AG04449 (cell line): ENCODE measurements at places on chromosomes 12 and 14.

- no peak for DNase-seq
Measured at GRCh38 chr14:24398293-24398652, 530 bp upstream of the NYNRIN start.

GRCh38 chr12:130362060-130362459, 24.4 kb downstream of the PIWIL1 start:
- DNase-seq = no peak

DNA sequence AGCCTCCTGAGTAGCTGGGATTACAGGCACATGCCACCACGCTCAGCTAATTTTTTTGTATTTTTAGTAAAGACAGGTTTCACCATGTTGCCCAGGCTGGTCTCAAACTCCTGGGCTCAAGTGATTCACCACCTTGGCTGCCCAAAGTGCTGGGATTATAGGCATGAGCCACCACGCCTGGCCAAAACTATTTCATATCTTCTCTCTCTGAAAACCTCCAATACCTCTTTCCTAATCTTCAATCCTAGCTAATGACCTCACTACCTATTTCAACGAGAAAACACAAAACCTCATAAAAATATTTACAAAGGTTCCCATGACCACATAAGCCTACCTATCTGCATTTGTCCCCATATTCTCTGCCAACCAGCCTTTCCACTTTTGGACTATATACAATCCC, 32.3 kb upstream of the ANKS1B start:
- DNase-seq = no peak

- no peak for DNase-seq
Measured at GRCh38 chr14:92684801-92685560, 63.4 kb downstream of the LGMN start.

- no peak for DNase-seq
Measured at GRCh38 chr12:62802321-62802720, 132.6 kb downstream of the PPM1H start.

- no peak for DNase-seq
Measured at GRCh38 chr14:74698465-74698864, 14.4 kb downstream of the AREL1 start.

- DNase-seq = no peak
Measured at GRCh38 chr12:103852498-103852997, 11.5 kb upstream of the NT5DC3 start.

DNA sequence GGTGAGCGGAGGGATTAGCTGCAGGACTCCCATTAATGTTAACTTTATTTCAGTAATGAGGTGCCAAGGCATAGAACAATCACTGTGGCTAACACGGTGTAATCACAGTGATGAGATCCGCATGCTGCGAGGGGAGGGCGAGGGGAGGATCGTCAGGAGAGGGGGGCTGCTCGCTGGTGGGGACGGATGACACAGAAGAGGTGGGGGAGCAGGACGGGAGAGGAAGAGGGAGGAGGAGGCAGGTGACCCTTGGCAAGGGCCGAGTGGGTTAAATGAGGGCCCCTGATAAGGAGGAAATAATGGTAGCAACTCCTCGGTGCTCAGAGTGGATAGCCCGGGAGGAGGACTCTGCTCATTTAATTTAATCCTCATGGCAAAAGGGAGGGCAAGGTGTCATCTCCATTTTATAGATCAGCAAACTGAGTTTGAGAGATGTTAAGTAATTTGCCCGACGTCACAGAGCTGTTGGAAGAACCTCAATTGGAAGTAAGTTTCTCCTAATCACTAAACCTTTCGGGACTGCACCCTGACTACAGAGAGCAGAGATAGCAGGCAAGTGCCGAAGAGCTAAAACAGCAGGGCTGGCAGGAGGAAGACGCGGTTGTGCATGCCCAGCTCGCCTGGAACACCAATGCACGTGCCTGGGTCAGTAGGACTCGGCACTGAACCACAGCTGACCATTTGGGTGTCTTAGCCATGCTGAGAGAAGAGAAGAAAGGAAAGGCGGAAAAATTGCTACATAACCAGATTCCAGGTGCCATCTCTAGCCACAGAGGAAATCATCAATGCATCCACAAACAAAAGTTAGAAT, 43.0 kb downstream of the SPRING1 start:
- DNase-seq = no peak

GRCh38 chr12:67096533-67097318, 172.4 kb upstream of the CAND1 start:
- DNase-seq = no peak

GRCh38 chr12:13509740-13510139, 313.2 kb downstream of the EMP1 start:
- DNase-seq = no peak

DNA sequence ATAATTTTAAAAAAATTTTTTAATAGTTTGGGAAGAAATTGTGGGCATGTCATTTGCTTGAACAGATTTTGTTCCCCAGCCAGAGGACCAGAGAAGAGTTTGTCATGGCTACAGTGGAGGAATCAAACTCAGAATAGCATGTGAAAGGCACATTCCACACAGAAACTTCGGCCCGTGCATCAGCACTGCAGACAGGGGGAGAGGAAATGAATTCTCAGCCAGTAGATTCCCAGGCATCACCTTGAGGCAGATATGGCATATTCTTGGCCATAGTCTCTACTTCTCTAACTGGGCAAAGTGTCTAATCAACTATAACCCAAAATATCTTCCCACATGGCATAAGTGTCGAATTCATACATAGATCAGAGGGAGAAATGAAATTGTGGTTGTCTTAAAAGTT, 153.3 kb downstream of the PRKCH start:
- DNase-seq = no peak

- no peak for DNase-seq
Measured at GRCh38 chr12:93634416-93634815, 42.8 kb upstream of the CRADD start.

- DNase-seq = no peak
Measured at GRCh38 chr12:32159925-32160324, 53.3 kb downstream of the BICD1 start.

DNA sequence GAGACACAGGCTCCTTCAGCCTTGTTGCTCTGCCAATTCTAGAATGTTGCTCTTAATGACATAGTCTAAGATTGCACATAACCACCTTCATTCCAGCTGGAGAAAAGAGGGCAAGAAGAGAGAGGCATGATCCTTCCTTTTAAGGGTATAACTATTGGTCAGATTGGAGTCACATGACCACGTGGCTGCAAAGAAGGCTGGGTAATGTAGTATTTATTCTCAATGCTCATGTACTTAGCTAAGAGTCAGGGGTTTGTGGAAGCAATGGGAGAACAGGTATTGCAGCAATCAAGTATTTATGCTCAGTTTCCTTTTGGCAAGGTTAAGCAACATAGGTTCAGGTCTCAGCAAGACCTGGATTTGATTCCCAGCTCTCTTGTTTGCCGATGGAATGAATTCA, 298.8 kb upstream of the TBX3 start:
- no peak for DNase-seq

- no peak for DNase-seq
Measured at GRCh38 chr14:97074856-97075255, 277.7 kb downstream of the VRK1 start.

DNA sequence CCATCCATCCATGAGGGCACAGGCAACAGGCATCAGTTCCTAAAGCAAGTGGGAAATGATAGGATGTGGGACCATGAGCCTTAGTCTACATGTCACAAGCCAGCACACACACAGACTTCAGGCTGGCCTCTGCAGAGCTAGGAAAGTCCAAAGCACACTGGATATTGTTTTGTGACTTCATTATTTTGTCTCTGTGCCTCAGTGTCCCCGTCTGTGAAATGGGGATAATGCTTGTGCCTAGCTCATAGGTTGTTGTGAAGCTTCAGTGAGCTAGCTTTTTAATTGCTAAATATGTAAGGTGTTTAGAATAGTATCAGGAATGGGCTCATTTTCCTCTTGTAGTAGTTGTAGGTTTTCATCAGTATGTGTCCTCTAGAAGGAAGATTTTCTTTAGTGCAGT, 27.0 kb upstream of the PLEK2 start:
- DNase-seq = no peak

DNA sequence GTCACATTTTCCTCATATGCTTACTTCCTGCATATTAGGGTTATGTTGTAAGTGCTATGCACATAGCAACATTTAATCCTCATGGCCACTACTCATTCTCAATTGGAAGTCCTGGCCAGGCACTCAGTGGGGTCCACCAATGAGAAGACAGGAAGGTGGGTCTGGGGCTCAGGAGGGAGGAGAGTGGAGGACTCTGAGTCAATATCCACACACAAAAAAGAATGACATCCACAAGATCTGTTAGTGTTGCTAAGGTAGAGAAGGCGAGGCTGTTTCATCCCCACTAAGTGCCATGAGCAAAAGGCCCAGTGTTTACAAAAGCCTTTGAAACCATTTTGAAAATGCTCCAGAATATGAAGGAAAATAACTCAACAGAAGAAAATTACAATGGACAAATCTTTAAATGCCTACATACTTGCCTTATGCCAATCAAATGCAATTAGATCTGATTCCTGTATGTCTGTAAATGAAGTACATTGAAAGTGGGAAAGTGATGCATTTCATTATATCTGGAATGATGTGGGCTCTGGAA, 53.9 kb downstream of the EID3 start:
- no peak for DNase-seq

DNA sequence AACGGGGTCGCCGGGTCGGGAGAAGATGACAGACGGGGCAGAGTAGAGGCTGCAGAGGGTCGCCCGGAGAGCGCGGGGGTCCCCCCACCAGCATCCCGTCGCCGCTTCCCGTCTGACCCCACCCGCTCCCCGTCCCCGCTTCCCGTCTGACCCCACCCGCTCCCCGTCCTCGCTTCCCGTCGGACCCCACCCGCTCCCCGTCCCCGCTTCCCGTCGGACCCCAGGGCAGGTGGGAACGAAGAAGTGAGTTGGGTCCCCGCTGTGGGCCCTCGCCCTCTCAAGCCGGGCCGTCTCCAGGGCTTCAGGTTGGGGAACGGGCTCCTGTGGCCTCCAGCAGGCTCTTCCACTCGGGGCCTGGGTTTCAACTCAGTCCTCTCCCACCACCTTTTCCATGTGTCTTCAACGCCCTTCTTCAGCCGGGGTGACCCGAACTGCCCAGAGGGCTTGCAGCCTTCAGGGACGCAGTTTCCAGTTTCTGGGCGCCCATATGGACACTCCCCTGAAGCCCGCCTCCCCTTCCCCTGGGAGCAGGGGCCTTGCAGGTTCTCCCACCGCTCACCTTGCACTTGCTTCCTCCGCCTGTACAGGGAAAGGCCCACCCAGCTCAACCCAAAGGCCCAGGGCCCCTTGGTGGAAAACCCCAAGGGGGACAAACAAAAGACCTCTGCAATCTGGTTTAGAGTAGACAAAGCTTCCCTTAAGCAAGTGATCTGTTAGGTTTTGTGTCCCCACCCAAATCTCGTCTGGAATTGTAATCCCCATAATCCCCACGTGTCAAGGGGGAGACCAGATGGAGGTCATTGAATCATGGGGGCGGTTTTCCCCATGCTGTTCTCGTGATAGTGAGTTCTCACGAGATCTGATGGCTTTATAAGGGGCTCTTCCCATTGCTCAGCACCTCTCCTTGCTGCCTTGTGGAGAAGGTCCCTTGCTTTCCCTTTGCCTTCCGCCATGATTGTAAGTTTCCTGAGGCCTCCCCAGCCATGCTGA, 66.5 kb downstream of the TNFAIP2 start:
- no peak for DNase-seq

DNA sequence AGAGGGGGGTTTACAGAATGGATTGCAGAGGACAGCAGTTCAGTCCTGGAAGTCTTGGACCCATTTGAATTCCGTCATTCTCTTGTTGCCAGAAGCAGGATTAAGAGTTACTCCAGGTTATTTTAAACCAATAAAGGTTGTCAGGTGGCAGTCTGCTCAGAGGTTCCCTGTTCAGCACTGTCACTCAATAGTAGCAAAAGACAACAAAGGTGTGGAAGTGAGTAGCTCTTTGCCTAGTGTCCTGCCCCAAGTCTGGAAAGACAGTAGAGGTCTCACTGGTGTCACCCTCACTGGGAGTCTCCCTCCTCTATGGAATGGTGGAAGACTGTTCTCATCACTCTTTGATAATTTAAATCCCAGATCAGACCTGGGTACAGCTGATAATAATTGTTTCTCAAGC, 73.4 kb upstream of the PLEKHG3 start:
- no peak for DNase-seq

DNA sequence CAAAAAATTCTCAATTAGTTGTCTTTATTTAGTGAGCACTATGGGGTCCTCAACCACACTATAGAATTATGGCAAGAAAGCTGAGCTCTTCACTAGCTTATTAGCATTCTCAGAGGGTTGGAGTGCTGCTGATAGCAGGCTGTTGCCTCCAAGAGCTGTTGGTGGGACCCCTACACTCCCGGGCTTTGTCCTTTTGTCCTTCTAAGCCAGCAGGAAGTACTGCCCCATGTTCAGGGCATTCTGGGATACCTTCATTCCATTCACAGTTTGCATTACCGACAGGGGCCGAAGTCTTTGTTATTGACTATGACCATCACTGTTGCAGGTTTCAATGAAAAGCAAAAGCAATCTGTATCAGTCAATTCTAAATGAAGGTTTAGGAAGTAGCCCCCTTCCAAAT, 89.5 kb upstream of the OTX2 start:
- no peak for DNase-seq

GRCh38 chr12:114287821-114288525, 118.0 kb downstream of the TBX5 start:
- DNase-seq = no peak

- DNase-seq = no peak
Measured at GRCh38 chr14:23009483-23009938, 432 bp downstream of the C14orf93 start.

- DNase-seq = no peak
Measured at GRCh38 chr12:40144023-40144422, 38.1 kb upstream of the SLC2A13 start.

GRCh38 chr14:36726128-36726527, 64.5 kb downstream of the PAX9 start:
- DNase-seq = no peak

- no peak for DNase-seq
Measured at GRCh38 chr14:68894802-68895703, 84.0 kb downstream of the ACTN1 start.

- DNase-seq = no peak
Measured at GRCh38 chr14:61281186-61281947, at the start of gene TMEM30B. TSS of gene TMEM30B (minus strand) at chr14:61281338. CDS start at chr14:61281147, 191 bp downstream.

DNA sequence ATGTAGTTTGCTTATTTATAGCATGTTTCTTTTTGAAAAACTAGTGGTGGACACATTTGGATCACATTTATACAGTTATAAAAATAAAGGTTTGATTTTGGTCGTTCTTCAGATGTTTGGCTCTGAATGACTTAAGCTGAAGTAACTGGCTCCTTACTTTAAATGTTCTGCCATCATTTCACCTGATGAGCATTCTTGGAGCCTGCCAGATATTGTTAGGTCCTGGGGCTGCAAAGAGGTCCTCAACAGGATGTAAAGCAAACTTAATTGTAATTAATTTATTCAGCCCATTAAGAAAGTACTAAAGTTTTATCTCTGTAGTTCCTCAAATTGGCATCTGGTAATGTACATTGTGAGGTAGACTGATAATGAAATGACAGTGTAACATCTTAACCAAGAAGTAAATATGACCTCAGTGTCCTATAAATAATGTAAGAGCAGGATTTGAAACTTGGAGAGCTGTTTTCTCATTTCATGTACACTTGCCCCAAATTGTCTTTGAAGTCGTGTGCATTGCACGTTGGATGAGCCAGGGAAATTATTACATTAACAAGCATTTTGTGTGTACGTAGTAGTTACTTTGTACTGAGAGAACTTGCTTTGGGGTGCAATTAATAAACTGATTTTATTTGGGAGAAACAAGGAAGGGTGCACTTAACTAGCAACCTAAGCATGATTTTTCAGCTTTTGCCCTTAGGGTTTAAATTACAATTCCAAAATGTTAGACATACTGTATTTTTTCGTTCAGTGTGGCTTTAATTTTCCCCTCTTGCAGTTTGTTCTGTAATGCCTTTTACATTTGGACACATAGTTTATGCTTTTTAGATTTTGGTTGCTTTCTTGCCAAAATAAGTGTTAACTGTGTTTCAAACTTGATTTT, 7.5 kb downstream of the EIF5 start:
- no peak for DNase-seq
